Pulmonary artery endothelial cell (primary cell): ENCODE measurements at places on chromosomes 6 and 20.

DNA sequence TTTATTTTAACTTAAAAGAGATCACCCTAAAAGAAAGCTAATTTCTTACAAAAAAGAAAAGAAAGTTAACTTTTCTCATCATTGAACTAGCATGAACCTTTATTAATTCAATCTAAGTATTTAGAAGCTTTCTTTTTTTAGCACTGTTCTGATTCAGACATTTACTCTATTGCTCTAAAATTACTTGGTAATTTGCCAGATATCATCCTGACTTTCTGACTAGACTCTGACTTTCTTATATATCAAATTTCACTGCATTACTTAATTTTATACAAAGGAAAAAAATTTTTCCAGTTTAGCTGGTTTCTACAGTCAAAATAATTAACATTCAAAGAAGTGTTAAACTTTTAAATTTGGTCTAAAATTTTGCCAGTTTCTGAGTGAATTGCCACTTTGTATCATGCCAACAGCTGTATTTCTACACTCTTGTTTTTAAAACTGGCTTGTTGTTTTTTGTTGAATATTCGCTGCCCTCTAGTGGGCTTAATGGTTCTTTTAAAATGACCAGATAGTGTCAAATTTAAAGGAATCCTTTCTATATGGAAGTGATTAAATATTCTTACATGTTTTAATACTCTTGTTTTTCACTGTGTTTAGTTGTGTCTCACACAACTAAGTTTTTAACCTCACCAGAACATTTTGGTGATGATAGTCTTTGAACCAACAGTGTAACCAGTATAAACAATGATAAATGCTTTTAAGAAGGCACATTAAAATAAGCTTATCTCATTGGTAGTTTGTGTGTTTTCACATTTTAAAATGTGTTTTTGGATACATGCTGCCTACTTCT lies 102.0 kb downstream of the POPDC3 start:
- DNase-seq = peak; percentile 8

GRCh38 chr6:136181861-136182260 lies 68.2 kb downstream of the MTFR2 start:
- DNase-seq = no peak

DNA sequence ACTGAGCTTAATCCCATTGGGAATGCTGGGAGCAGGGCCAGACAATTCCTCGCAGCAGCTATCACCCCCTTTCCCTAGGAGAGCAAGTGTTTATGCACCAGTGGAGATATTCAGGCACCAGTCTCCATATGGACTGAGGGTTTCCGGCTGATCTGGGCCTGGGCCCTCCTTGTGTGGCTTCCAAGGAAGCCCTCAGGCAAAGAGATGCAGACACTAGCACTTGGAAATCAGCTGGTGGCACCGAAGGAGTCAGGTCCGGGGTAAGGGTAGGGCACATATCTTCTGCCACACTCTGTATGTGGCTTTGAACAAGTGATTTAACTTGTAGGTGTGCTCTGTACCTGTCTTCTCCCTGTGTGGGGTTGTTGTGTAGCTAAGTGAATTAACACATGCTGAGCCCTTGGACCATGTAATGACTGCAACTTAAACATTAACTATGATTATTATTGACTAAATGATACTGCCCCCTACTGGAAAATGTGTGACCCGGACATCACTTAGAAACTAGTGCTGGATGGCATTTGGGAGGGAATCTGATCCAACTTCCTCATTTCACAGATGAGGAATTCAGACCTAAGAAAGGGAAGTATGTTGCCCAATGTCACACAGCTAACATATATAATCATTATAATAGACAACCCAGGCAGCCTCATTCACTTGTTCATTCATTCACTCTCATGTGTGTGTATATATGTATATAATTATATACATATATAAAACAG lies 19.3 kb upstream of the WFDC2 start:
- DNase-seq = no peak

GRCh38 chr6:501891-502601 lies 110.5 kb downstream of the IRF4 start:
- DNase-seq = no peak

GRCh38 chr6:109484122-109484521 lies 1.1 kb upstream of the ZBTB24 start:
- DNase-seq = no peak

DNA sequence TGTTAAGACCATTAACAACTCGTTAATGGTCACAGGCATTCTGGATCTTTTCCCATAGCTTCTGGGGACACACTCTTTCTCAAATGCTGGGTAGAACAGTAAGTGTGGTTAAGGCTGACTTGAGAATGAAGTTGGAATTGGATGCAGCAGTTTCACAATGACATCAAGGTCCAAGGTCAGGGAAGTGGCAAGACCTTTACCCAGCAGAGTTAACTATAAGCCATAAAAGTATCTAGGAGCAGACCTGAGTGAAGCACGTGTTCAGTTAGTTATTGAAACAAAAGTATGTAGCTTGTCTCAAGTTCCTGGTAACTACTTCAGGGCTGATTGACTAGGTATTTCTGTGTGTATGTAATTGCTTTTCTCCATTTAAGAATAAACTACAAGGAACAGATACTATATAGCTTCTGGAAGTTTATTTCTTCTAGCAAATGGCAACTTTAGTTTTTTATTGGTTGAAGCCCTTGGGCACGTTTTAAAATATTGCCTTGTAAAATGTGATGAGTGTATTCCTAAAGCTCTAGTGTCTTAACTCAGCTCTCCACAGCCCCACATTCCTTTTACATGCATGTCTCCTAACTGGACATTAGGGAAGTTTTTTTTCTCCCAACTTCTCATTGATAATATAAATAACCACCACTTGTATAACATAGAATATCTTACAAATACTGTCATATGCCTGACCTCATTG lies 479.0 kb upstream of the CITED2 start:
- no peak for DNase-seq

GRCh38 chr20:35994994-35995453 lies 26.6 kb downstream of the CNBD2 start:
- peak; percentile 61 for DNase-seq

GRCh38 chr20:14609328-14610221 lies 272.2 kb upstream of the FLRT3 start:
- no peak for DNase-seq

- no peak for DNase-seq
Observed at GRCh38 chr6:149230712-149231460, 86.6 kb upstream of the TAB2 start.

DNA sequence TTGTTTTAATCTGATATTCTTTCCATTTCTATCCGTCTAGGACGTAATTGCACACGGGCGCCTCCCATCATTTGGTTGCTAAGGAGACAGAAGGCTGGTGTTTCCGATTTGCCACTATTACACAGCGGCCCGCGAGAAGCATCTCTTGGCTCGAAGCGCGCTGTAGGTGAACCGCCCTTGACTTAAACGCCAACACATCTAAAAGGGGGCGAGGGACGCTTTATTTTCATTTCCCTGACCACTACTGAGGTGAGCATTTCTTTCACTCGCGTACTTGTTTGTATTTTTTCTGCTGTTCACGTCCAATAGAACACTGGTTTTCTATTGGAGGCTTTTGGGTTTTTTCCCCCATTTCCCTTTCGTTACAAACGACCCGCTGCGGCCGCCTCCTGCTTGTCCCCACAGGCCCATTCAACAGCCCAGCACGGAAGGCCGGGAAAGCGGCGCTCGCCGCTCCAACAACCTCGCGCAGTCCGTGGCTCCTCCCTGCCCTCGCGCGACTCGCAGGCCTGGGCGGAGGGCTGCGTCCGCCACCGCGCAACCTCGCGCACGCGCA lies 505 bp upstream of the WRNIP1 start:
- DNase-seq = peak; percentile 41

DNA sequence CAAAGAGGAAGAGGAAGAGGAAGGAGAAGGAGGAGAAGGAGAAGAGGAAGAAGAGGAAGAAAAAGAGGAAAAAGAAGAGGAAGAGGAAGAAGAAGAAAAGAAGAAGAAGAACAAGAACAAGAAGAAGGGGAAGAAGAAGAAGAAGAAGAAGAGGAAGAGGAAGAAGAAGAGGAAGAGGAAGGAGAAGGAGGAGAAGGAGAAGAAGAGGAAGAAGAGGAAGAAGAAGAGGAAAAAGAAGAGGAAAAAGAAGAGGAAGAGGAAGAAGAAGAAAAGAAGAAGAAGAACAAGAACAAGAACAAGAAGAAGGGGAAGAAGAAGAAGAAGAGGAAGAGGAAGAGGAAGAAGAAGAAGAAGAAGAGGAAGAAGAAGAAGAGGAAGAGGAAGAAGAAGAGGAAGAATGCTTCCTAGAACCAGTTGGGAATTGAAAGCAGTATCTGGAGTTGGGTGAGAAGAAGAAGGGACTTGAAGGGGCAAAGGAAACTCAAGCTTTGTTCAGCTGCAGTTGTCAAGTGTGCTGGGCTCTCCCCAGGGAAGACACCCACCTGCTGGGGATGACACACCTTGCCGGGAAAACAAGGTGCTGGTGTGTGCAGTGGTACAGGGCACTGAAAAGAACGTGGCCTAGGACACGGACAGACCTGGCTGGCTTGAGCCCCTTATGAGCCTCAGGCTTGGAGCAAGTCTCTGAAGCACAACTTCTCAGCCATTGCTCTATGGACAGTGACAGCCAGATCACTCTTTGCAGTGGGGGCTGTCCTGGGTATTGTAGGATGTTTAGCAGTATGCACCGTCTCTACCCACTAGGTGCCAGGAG lies 30.1 kb upstream of the ARFGEF2 start:
- DNase-seq = no peak

GRCh38 chr6:14095437-14095836 lies 22.1 kb upstream of the CD83 start:
- no peak for DNase-seq

- DNase-seq = no peak
Observed at GRCh38 chr20:24185791-24186190, 197.2 kb upstream of the GGTLC1 start.

- no peak for DNase-seq
Observed at GRCh38 chr6:100458841-100459591, 5.7 kb downstream of the SIM1 start.

- DNase-seq = no peak
Observed at GRCh38 chr20:2816583-2817340, 598 bp downstream of the TMEM239 start.

DNA sequence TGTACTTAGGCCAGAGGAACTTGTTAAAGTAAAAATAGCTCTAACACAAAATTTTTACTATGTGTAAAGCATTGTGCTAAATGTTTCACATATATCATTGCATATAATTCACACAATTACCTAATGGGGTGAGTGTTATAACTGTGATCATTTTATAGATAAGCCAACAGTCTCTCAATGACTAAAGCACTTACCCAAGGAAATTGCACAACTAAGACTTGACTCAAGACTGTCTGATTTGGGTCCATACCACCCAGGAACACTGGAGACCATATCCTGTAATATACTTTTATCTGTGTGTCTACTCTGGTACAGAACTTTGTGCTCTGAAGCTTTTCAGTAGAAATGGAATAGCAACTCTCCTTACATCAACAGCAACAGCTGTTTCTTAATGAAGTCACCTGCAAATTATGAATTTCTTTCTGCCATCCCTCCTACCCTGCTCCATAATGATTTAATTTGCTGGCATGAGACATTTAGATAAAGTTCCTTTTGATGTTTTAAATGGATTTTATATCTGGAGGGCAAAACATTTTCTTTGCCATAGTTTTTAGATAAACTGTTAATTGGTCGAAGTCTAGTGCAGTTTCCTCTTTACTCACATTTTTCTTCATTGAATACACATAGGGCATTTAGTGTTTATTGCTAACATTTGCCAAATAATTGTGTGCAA lies 47.5 kb downstream of the TSPYL4 start:
- no peak for DNase-seq

- DNase-seq = no peak
Observed at GRCh38 chr20:20521736-20522135, 153.8 kb downstream of the INSM1 start.

GRCh38 chr6:50848989-50849795 lies 30.5 kb downstream of the TFAP2B start:
- no peak for DNase-seq

- no peak for DNase-seq
Observed at GRCh38 chr6:1736346-1737105, 126.8 kb downstream of the FOXC1 start.

DNA sequence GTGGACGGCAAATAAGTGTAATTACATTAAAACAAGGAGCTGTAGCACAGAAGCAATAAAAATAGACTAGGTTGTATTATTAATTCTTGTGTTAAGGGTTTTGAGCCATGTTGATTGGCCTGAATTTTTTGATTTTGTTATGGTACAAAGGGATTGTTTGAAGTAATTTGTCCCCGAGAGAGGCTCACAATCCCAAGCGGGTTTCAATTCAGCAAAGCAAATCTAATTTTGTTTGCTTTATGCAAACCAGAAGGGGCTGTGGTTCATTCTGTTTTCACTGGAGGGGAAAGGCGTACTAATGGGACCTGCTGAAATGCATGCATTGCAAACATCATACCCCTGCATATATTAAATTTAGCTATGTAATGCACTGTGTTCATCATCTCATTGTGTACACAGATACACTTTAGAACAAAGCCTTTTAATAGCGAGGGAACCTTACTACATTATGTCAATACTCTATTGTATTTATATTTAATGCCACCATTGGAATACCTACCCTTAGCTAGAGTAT lies 379.5 kb upstream of the POU3F2 start:
- DNase-seq = no peak

DNA sequence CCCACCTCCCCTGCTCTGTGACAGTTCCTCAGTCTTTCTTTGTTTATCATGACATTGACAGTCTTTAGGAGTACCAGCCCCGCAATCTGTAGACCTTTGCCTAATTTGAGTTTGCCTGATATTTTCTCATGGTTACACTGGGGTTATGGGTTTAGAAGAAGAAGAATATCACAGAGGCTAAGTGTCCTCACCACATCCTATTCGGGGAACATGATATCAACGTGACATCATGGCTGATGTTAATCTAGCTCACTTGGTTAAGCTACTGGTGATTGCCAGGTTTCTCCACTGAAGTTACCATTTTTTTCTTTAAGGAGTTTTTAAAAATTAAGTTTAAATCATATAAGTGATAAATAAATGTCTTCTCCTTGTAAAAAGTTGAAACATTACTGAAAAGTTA lies 127.5 kb downstream of the CEP57L1 start:
- no peak for DNase-seq

- DNase-seq = no peak
Observed at GRCh38 chr6:85449388-85449817, 480 bp upstream of the NT5E start.
